ENCODE measurements at places on chromosomes 5 and 9.

DNA sequence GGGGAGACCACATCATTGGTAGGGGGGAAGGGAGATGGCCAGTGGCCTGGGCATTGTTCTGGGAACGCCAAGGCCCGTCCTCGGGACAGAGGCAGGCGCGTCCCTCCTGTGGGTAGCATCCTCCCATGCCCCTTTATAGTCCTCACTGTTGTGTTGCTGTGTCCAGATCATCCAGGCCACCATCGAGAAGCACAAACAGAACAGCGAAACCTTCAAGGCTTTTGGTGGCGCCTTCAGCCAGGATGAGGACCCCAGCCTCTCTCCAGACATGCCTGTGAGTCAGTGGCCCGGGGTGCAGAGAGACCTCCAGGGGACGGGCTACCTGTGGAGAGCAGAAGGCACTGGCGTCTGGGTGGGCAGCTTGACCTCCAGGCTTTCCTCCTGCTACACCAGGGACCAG, 38.4 kb upstream of the SUSD3 start:
- H3K4me3 ChIP-seq: no peak overlapping the region
- H3K36me3 ChIP-seq: no peaks in the 10 kb centered on the region
- DNase-seq: no peak
- H3K27me3 ChIP-seq: no peaks in the 10 kb centered on the region

DNA sequence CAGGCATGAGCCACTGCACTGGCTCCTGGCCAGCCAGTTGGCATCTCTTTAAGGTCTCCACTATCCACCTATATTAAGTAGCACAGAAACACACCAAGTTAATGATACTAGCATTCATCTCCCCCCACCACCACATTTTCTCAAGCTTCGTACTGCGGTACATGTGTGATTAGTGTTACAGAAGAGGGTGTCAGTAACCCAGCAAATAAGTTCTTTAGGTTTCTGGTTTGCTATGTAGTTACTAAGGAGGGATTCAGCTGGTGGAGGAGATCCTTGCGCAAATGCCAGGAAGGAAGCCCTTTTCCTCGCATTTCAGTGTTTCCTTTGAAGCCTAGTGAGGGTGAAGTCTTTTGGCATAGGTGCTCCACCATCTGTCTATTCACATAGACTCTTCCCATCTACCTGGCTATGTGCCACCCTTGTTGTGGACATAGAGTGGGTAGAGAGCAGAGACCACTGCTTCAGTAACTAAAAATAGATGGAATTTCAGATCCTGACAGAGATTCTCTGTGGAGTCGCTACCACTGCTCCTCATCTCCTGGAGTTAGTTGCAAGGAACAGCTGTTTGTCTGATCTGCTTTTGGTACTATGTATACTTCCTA, 16.7 kb downstream of the UBE2D2 start:
- H3K27ac ChIP-seq: no peak overlapping the region
- no peak overlapping the region for H3K4me3 ChIP-seq
- H3K4me1 ChIP-seq: peaks cover 12% of the 10 kb centered on the region
- no peaks in the 10 kb centered on the region for H3K27me3 ChIP-seq
- no peak for DNase-seq
- H3K36me3 ChIP-seq: no peaks in the 10 kb centered on the region

DNA sequence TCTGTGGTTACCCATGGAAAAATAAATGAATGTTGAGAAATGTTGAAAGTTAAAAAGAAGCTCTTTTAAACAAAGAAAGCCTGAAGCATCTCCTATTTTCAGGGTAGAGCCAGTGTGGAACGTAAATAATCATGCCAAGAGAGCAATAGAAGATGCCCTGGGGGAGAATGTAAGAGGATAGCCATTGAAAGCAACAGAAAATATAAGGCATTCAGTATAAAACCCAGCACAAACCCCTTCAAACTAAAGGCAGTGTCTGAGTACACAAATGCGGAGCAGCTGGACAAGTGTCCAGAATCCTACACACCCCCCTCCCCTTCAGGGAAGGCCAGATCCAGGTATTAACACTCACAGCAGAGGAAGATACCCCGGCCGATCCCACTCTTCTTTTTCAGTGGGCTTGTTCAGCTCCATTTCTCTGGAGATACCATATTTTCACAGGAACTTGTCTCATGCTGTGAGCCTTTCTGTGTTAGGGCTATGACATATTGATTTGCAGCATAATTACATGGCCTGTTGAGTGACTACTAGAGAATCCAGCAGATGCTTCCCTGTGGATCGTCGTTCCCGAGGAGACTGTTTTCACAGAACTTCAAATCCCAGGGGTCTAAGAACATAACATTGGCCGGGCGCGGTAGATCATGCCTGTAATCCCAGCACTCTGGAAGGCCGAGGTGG, 101.2 kb downstream of the PLK2 start:
- H3K36me3 ChIP-seq: no peaks in the 10 kb centered on the region
- H3K27ac ChIP-seq: no peak overlapping the region
- DNase-seq: no peak
- no peak overlapping the region for H3K4me3 ChIP-seq
- no peaks in the 10 kb centered on the region for H3K4me1 ChIP-seq

DNA sequence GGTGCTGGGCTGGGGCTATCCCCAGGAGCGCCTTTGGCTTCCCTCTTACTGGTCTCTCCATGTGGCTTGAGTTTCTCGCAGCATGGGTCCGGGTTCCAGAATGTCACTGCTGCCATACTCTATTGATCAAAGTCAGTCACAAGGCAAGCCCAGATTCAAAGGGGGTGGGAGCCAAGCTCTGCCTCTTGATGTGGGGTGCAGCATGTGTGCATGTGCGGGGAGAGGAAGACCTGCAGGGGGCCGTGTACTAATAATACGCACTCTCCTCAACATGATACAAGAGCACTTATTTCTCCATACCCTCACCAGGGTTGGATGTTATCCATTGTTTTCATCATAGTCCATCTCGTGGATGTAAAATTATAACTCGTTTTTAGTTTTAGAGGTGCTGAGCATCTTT, 81.2 kb downstream of the NDFIP1 start:
- no peaks in the 10 kb centered on the region for H3K27me3 ChIP-seq
- H3K27ac ChIP-seq: no peak overlapping the region
- no peaks in the 10 kb centered on the region for H3K4me1 ChIP-seq
- no peak for DNase-seq

DNA sequence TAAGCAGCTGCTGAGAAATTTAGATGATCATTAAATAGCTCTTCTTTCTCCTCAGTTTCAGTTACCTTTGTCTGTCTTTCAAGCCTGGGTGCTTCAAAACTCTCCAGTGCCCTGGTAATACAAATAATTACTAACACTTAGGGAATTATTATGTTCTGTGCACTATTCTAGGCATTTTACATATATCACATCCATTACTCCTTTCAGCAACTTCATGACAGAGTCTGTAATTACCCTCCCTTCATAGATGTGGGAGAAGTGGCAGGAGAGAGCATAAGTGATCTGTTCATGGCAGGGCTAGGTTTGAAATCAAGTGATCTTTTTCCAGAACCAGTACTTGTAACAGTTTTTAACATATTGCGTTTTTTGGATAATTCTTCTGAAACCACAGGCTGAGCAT, 32.0 kb downstream of the MAN2A1 start:
- no peaks in the 10 kb centered on the region for H3K27me3 ChIP-seq
- no peak for DNase-seq
- no peak overlapping the region for H3K27ac ChIP-seq

GRCh38 chr9:79644601-79645000, 72.8 kb downstream of the TLE4 start:
- H3K4me1 ChIP-seq: no peaks in the 10 kb centered on the region
- no peak overlapping the region for H3K4me3 ChIP-seq
- H3K27me3 ChIP-seq: no peaks in the 10 kb centered on the region
- no peaks in the 10 kb centered on the region for H3K36me3 ChIP-seq
